ENCODE measurements at places on chromosomes 1 and 21. TPM values are rescaled to one million over a fixed set of nuclear protein-coding genes. Genes with fewer than 3 reads are reported as not detected.

The MEGF6 gene
- total RNA-seq, result 3.8 TPM

The RPE65 gene
- 0.32 TPM for total RNA-seq

The OR2L5 gene
- total RNA-seq, result not detected

The MYOC gene
- 0.13 TPM for total RNA-seq

The LCE2A gene
- not detected for total RNA-seq

The CLEC20A gene
- total RNA-seq, result not detected

The OR14A2 gene
- total RNA-seq, result not detected

The TENT5C gene
- 0.08 TPM for total RNA-seq

The REG4 gene
- not detected for total RNA-seq

The FCMR gene
- 0.39 TPM for total RNA-seq

The DNAJC28 gene
- 0.64 TPM for total RNA-seq

The OR2T35 gene
- not detected for total RNA-seq

The SPRR5 gene
- total RNA-seq, result not detected

The C1orf94 gene
- not detected for total RNA-seq

The CNR2 gene
- total RNA-seq, result not detected

The CFHR2 gene
- total RNA-seq, result not detected

The ATAD3B gene
- total RNA-seq, result 20.0 TPM

The HPDL gene
- 1.3 TPM for total RNA-seq

The CRABP2 gene
- 38.1 TPM for total RNA-seq

The CEP170 gene
- total RNA-seq, result 107 TPM

The TPR gene
- total RNA-seq, result 38.5 TPM

The PDC gene
- total RNA-seq, result not detected

The RWDD3 gene
- total RNA-seq, result 9.3 TPM

The CHI3L1 gene
- total RNA-seq, result not detected

The SPRR2B gene
- total RNA-seq, result not detected

The GCSAML gene
- not detected for total RNA-seq

The CD101 gene
- 0.32 TPM for total RNA-seq

The NCAM2 gene
- total RNA-seq, result 8.1 TPM

The FMOD gene
- total RNA-seq, result 4.7 TPM

The PRKACB gene
- 15.1 TPM for total RNA-seq
